ENCODE measurements at places on chromosomes 1 and 21.

GRCh38 chr1:19121192-19121591 is 88.9 kb downstream of the UBR4 start:
- no peak for DNase-seq

GRCh38 chr1:15090373-15090772 is 63.2 kb upstream of the TMEM51 start:
- no peak for DNase-seq

- no peak for DNase-seq
Measured at GRCh38 chr1:245019910-245020486, 134.8 kb upstream of the KIF26B start.

GRCh38 chr1:37946703-37947360 is at the start of gene INPP5B:
INPP5B (minus strand) TSS chr1:37947053; CDS start chr1:37946308, 745 bp downstream.
- peak; percentile 90 for DNase-seq

- DNase-seq: peak; percentile 16
Measured at GRCh38 chr1:97160818-97161217, 439.2 kb downstream of the PTBP2 start.

DNA sequence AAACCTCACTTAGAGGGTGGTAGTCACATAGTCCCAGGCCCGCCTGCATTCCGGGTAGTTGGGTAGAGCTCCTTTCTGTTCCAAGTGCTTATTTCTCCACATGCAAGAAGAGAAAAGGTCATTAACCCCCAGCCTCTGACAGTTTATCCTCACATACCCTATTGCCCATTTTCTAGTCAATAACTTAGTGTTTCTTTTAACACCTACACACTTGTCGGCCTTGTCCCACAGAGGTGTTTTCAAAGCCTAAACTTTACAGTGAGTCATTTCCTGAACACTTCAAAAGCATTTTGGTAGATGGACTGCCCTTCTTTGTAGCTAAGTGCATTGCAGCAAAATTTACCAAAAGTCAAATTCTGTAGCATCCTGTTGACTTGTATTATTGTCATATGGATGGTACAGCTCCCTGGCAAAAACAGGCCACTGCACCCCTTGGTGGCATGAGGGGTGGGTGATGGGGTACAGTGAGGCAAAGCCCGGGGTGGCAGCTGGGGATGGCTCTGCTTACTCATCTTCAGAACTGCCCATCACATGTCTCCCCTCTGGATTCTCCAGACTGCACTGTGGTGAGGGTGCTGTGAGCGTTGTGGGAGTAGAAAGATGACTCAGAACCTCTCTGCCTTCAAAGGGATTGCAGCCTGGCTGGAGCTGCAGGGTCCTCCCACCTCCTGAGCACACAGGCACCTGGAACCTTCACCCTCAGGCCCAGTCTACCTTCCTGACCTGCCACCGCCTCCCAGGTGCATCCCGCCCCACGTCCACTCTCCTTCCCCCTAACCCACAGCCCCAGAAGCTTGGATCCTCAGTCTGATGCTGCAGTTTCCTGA is 45.8 kb upstream of the DMRTB1 start:
- peak; percentile 64 for DNase-seq

- DNase-seq: peak; percentile 14
Measured at GRCh38 chr1:21855257-21856096, 43.4 kb downstream of the LDLRAD2 start.

DNA sequence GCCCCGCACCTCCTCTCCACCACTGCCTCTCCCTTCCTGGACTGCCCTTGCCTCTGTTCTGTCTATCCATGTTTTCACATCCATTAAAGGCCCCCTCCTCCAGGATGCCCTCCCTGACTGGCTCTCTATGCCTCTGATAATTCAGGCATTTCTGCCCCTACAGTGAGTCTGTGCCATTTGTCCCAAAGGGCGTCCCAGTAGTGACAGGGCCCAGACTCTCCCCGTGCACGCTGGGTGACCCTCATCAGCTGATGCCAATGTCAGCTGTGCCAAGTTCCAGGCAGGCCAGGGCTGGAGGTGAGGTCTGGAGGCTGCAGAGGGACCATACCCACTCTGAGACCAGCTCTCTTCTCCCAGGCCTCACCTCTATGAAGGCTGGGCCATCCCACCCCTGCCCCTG is 3.2 kb upstream of the PLEKHG5 start:
- DNase-seq: no peak
